NCI-H524 (cell line): ENCODE measurements at places on chromosomes 5 and 9.

DNA sequence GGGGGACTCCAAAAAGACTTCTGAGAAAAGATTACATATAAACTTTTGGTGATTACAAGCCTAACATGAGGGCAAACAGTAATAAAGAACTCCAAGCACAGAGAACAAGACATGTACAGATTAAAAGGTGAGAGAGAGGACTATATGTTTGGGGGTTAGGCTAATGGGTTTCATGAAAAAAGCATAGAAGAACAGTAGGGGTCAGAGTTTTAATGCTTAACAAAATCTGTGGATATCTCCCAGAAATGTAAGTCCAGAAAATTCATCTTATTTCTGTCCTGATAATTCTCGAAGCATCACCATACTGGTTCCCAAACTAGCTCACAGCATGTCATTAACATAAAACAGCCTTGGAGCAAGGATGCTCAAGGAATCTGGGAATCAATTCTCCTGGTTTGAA, 137.2 kb downstream of the ARRDC3 start:
- DNase-seq = no peak

DNA sequence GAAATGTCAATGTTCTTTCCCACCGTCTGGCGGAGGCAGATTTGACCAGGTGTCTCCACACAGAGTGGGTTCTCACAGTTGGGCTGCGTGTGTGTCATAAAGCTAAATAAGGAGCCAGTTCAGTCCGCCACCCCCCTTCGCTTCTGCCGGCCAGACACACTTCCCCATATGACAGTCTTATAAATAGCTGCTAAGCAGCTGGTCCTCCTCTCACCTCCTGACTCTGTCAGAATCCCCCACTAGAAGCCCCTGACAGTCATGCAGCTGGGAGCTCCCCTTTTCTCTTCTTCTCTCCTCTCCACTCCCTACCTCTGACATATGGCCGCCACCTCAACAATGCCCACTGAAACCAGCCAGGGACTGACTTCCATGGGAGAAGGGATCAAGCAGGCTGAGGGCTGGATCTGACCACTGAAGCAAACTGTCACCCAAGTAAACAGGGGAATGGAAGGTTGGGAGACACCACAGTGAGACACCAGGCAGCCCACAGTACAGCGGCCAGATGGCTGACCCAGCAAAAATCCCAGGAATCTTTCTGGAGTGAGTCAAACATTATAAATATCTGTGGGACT, 141.9 kb upstream of the EFNA5 start:
- DNase-seq = peak; percentile 80

DNA sequence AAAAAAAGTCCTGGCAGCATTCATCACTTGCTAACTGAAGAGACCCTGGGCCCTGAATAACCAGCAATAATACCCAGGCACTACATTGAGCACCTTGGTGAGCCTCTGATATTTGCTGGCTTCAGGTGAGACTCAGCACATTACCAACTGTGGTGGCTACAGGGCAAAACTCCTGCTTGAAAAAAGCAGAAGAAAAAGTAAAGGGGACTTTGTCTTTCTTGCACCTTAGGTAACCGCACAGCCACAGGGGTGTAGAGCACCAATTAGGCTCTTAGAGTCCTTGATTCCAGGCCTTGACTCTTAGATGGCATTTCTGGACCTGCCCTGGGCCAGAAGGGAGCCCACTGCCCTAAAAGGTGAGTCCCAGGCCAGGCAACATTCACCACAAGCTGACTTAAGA, 269.5 kb downstream of the AUH start:
- no peak for DNase-seq

- no peak for DNase-seq
Observed at GRCh38 chr5:161421067-161421466, 125.5 kb downstream of the GABRB2 start.

DNA sequence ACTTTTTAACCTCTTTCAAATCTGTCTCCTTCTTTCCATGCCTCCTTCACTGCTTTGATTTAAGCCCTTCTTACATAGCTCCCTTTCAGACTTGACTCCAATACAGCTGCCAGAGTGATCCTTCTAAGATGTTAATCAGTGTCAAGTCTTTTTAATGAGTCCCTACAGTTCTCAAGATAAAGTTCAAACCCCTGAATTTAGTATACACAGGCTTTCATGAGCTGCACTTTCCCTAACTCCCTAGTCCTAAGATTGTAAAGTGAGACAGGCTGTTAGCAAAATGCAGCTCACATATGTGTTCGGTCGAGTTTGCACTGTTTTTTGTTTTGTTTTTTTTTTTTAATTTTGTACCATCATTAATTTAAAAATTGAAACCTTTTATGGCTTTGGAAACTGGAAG, 190.4 kb upstream of the VCAN start:
- no peak for DNase-seq

DNA sequence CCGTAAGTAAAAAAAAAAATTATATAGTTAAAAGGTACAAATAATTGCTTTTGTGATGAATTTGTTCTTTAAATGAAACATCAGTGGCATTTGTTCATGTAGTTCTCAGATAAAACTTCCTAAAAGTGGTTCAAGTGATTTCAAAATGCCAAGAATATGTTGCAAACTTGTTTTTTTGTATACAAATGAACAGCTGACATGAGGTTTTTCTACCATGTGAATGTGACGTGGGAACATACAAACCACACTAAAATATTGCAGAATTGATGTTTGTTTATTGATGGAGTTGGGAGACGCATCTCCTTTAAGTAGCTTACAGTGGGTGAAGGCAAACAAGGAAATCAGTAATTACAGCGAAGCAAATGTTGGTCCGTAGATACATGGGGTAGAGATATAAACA, 16.9 kb downstream of the BASP1 start:
- no peak for DNase-seq
